ENCODE measurements at places on chromosomes 2 and 18. TPM values are rescaled to one million over a fixed set of nuclear protein-coding genes. Genes with fewer than 3 reads are reported as not detected.
A peak's percentile ranks its signal among the peaks of the same experiment; 100 is the strongest.

Gene HRH4
- total RNA-seq, result not detected

Gene LRATD1
- total RNA-seq, result 1.2 TPM

Gene CD8B2
- total RNA-seq, result not detected

Gene LHCGR
- total RNA-seq, result not detected

Gene RALB
- 78.5 TPM for total RNA-seq

Gene MGAT4A
- total RNA-seq, result under 0.01 TPM

DNA sequence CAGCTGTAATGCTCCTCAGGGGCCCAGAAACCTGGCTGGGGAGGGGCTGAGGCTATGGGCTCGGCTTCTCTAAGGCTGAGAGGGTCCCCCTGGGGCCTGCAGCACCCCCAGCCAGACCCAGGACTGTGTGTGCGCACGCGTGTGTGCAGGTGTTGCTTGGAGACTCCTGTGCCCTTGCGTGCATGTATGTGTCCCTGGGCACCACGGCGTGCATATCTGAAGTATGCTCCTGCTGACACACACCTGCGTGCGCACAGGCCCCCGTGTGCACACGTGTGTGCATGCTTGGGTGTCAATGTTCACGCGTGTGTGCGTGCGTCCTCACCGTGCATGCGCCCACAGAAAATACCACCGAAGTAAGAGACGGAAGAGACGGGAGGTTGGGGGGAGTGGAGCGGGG lies 14.9 kb upstream of the ECEL1 start:
- peak; percentile 31 for DNase-seq

GRCh38 chr2:108627911-108628567 lies 91.2 kb upstream of the RANBP2 start:
- DNase-seq, result no peak

- no peak for DNase-seq
Measured at GRCh38 chr2:132915812-132916549, 246.0 kb upstream of the LYPD1 start.

Gene SCN2A
- 2.2 TPM for total RNA-seq

DNA sequence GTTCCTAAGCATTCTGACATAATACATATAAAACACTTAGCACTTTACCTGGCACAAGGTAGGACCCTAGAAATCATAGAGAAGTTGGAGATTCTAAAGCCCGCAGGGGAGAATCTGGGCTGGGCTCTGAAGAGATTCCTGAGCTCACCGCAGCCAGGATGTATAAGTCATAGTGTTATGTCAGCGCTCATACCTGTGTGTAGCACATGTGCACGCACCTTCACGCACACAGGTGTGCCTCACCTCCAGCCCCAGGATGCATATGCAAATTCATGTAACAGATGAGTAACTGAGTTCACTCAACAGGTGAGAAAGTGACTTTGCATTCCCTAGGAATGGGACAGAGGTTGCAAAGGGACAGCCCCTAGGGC lies 7.9 kb upstream of the SDC1 start:
- DNase-seq, result no peak

DNA sequence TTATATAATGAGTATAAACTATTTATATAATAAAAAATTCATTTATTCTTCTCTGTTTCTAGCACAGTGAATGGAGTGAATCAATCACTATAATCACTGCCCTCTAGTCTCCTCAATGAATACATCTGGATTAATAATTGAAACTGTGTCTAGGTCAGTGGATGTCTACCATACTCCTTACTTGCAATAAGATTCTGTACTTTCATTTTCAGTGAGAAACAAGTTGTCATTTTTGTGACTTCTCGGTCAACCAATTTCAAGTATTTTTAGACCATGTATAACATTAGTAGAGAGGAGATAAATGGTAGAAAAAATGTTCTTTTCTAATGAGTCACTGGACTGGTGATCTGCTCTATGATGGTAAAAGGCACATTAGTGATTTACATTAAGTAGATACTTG lies 799.6 kb upstream of the CHAC2 start:
- no peak for DNase-seq

GRCh38 chr2:85064927-85065577 lies 68.1 kb upstream of the TCF7L1 start:
- no peak for DNase-seq

DNA sequence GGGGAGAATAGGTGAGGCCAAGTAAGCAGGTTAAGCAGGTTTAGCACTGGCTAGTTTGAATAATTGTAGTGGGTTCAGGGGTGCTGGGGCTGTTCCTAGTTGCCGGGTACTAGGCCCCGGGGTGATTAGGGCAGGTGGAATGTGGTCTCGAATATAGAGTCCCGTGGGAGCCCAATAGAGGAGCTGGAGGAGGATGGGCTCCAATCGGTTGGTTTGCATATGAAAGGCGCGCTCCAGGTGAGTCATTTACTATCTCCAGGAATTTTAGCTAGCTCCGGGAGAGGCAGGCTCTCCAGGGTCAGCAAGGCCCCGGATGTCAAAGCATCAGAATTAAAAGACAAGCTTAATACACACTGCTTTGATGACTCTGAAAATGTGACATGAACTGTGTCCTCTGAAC lies 304.0 kb downstream of the ZNF521 start:
- DNase-seq, result no peak

Gene IL36G
- total RNA-seq, result not detected

- DNase-seq, result peak; percentile 72
Measured at GRCh38 chr18:3248062-3248657, 559 bp downstream of the MYL12A start.

- DNase-seq, result peak; percentile 84
Measured at GRCh38 chr18:9048808-9049494, 53.5 kb upstream of the NDUFV2 start.

DNA sequence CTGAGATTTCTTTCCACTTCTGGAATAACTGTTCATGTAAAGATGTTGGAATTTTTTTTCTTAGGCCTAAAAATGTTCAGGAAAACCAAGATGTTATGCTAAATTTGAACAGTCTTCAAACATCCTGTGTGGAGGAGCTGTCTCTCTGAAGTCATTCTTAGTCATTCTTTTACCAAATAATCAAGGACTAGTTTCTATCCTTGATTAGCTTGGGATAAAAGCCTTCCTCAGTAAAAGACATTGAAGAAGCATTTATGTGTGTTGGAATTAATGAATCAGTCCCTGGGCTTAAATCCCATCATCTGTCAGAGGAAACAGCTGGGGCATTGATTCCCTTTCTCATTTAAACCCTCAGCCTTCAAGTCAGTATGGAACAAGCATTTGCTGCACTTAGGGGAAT lies 300.1 kb upstream of the NXPH2 start:
- no peak for DNase-seq

DNA sequence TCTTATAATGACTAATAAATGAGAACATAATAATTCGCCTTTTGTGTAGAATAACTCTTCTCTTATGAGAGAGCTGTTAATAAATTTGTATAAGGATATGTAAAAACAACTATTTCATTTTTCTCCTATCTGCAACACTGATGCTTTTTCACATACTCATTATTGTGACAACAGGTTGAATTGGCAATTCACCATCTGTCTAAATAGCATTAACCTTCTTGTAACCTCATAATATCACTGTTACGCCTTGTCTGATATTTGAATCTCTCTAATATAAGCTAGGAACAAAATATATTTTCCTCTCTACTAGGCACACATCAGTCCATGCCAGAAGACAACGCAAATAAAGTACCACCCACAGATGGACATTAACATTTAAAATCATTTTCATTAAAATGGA lies 938.9 kb downstream of the CPS1 start:
- DNase-seq, result no peak

DNA sequence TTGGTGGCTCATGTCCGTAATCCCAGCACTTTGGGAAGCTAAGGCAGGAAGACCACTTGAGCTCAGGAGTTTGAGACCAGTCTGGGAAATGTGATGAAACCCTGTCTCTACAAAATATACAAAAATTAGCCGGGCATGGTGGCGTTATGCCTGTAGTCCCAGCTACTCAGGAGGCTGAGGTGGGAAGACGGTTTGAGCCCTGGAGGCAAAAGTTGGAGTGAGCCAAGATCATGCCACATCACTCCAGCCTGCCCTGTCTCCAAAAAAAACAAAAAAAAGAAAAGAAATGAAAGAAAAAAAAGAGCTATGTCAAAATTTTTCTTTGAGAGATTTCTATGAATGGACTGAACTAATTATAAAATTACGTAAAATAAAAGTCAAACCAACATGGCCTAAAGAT lies 34.7 kb downstream of the ROCK2 start:
- DNase-seq, result no peak

Gene STON1
- 4.9 TPM for total RNA-seq

Gene C2orf74
- total RNA-seq, result 7.7 TPM

Gene RTN4
- total RNA-seq, result 425 TPM

Gene CGREF1
- 19.2 TPM for total RNA-seq

Gene ZSWIM2
- not detected for total RNA-seq

Gene CPLX4
- total RNA-seq, result not detected

GRCh38 chr18:26546170-26546874 lies 2.0 kb downstream of the KCTD1 start:
- no peak for DNase-seq

DNA sequence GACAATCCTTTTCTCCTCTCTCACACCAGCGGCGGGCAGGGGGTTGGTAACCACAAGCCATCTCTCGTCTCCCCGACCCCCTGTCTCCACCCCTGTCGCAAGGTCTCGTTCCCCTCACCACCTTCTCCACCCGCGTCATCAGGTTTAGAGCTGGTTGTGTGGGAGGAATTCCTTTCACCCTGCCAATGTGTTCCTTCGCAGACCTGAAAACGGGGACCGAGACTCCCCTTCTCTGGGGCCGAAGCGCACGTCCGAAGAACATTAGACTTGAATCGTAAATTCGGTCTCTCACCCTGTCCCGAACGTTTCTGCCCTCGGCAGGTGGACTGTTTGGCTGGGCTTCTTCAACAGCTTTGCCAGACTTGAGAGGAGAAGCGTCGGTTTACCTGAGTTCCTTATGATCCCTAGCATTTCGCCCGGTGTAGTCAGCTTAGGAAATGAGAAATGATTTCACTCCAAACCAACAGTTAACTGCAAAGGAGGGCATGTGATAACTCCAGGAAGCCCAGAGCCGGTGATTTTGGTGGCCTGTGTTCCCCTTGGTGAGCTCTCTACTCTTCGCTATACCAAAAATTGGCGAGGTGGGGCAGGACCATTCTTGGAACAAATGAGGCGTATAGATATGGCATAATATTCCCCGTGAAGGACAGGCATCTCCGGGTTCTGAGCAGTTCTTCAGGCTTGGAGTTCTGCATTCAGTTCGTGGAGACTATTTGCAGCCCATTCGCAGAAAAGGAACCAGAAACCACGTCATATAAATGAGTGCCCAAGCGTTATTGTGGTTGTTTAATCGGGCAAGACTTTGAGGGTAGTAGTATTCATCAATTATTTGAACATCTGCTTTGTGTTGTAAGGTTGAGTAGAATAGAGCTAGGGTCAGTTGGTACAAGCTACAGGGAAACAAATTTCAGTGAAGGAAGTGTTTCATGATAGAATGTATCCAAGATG lies 694 bp downstream of the CFAP36 start:
- peak; percentile 69 for DNase-seq

Gene SCYGR4
- not detected for total RNA-seq

- no peak for DNase-seq
Measured at GRCh38 chr2:20917287-20917660, 94.4 kb upstream of the LDAH start.

DNA sequence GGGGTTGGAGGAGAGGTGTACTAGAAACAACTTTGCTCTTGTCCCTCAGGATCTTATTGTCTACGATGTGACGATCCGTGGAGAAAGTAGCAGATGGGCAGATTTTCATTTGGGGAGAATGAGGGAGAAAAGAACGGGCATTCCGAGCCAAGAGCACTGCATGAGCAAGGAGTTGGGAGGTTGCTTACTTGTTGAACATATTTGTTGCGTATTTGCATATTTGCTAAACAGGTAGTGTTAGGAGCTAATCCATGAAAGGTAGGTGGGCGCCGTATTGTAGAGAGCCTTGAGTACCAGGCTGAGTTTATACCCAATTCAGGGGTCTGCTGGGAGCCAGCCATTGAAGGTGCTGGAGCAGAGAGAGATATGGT lies 490 bp downstream of the BCS1L start:
- peak; percentile 46 for DNase-seq

GRCh38 chr2:19802086-19802841 lies 99.5 kb downstream of the TTC32 start:
- DNase-seq, result peak; percentile 65

GRCh38 chr18:64618390-64618789 lies 469.5 kb upstream of the LINC00305 start:
- no peak for DNase-seq

- no peak for DNase-seq
Measured at GRCh38 chr2:71380665-71381064, 49.1 kb downstream of the ZNF638 start.

GRCh38 chr2:3965211-3965610 lies 261.8 kb downstream of the DCDC2C start:
- DNase-seq, result no peak

GRCh38 chr2:113203217-113203530 lies 29.4 kb downstream of the PSD4 start:
- peak; percentile 62 for DNase-seq

GRCh38 chr18:75269124-75269680 lies 58.6 kb downstream of the TSHZ1 start:
- DNase-seq, result no peak

DNA sequence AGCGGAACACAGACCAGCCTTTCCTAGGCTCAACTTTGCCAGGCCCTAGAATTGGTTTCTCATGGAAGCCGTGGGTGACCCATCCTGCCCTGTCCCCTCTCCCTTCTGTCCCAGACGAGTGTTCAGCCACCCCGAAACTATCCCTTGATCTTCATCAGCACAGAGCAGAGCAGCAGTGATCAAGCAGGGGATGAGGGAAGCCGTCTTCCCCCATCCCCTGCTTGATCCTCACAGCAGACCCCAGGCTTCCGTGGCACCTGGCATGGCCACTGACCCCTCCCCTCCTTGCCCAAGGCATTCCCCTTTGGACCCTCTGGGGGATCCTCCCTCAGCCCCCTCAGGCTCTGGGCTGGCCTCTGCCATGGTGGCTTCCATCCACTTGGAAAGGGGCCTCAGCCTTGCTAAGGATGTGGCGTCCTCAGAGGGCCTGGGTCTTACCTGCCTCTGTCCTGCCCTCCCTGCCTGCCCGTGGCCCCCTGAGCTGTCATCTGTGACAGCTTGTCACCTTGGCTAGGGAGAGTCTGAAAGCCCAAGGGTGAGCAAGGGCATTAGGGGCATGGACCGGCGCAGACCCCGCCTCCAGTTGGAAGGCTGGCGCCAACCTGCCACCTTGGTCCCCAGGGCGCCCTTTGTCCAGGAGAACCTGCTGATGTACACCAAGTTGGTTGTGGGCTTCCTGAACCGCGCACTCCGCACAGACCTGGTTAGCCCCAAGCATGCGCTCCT lies 10.4 kb upstream of the CCDC74A start:
- no peak for DNase-seq

GRCh38 chr2:19860022-19860421 lies 41.8 kb downstream of the TTC32 start:
- DNase-seq, result no peak

All from GM23248 (cell line).